COR-L47 (cell line): ENCODE measurements at places on chromosomes 5 and 9.
A peak's percentile ranks its signal among the peaks of the same experiment; 100 is the strongest.

GRCh38 chr9:14517154-14517906, 175.9 kb downstream of the ZDHHC21 start:
- DNase-seq: no peak

DNA sequence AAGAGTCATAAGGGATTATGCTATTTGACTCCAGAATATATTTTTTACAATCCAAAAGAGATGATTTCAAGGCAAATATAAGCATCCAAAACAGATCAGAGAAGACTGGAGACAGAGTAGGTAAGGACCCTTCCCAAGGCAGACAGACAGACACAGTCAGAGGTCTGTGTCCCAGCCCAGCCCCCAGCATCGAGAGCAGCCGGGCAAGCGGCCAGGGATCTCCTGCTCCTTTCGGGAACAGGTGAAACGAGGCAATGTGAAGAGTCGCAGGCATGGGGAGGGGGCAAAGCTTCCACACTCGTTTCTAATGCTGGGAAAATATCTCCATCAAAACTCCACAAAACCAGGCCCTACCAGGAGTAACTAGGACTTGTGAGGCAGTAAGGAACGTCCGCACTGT, 5.8 kb downstream of the PAEP start:
- no peak for DNase-seq

DNA sequence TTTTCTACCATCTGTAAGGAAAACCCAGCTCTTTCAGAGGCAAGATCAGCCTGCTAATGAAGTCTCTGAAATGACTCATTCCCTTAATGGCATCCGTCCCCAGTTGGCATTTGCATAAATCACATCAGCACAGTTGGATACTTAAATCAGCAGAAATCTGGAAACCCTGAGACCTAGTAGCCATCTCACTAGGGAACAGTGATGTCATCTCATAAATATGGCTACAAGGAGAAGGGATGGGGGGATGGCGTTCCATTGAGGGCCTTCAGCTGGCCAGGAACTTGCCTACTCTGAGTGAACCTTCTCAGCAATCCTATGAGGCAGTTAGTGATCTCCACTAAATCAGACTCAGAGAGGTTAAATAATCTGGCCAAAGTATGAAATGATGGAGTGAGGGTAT, 81.8 kb downstream of the CMYA5 start:
- DNase-seq: no peak

GRCh38 chr9:5388026-5388819, 48.5 kb upstream of the RLN1 start:
- DNase-seq: no peak

- peak; percentile 49 for DNase-seq
Observed at GRCh38 chr5:139482050-139482889, at the start of gene STING1. STING1 (minus strand) TSS chr5:139482758; CDS start chr5:139481704, 1,054 bp downstream.

GRCh38 chr5:168137265-168137664, 154.2 kb upstream of the WWC1 start:
- no peak for DNase-seq

DNA sequence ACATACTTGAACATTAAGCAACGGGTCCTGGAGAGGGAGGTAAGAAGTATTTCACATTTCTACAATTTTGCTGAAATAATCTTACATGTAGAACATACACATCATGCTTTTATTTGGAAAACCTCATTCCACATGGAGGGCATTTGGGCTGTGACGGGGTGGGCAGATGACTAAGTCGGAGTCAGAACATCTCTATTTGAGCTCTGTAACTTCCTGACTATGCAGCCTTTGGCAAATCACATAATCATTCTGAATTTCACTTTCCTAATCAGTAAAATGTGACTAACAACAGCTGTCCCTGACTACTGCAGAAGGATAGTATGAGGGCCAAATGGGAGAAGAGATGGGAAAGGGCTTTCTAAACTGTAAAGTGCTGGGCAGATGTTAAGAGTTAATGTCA, 17.1 kb upstream of the IL6ST start:
- no peak for DNase-seq

DNA sequence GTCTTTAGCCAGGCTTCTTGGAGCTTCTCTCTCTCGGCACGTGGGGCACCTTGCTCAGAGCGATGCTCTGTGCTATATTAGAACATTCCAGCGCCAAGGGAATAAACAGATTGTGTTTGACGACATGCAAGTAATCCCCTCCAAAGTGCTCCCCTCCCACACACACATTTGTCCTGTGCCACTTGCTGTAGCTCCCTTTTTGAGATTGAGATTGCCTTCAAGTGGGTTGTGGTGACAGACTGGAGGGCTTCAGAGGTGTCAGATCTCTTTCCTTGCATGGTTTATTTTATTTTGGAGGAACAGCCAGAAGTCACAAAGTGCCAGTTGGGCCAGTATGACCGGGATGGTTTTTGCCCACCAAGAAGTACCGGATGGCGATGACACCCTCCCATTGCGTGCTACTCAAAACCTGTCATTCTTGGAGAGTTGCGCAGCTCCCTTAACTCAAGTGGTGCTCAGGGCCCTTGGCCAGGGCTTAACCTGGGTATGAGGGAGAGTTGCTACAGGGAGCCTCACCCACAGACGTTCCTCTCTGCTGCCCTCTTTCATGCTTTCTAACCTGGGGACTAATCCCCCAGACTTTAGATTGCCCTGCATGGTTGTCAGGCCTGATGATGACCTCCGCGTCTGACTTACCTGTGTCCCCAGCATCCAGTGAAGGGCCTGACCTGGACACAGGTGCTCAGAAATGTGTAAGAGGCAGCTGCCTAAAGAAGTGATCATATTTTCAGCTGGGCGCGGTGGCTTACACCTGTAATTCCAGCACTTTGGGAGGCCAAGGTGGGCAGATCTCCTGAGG, 18.8 kb upstream of the RPL26L1 start:
- DNase-seq: no peak

DNA sequence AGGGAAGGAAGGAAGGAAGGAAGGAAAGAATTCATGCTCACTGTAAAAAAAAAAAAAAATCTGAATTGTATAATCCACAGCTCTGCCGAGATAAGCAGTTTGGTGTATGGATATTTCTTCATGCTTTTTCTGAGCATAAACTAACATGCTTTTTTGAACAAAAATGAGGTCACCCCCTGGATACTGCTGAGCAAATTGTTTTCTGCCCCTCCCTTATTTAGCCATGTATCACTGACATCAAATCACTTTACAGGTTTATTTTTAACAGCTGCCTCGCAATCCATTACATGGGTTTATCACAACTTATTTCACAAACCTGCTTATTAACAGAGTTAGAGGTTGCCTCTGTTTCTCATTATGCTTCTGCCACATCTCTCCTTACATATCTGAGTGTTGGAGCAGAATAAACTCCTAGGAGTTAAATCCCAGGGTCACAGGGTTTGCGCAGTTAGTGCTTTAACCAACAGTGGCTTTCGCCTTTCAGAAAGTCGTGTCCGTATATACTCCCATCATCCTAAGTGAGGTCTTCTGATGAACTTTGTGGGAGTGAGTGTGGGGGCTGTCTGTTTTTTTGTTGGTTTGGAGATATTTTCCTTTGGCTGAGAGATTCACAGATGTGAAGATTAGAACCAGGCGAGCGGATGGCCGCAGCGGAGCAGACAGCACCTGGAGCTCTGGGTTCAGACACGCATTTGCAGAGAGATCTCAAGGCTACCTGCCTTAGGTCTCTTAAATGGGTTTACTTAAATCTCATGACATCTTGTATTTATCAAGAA, 57.7 kb downstream of the AK8 start:
- no peak for DNase-seq

DNA sequence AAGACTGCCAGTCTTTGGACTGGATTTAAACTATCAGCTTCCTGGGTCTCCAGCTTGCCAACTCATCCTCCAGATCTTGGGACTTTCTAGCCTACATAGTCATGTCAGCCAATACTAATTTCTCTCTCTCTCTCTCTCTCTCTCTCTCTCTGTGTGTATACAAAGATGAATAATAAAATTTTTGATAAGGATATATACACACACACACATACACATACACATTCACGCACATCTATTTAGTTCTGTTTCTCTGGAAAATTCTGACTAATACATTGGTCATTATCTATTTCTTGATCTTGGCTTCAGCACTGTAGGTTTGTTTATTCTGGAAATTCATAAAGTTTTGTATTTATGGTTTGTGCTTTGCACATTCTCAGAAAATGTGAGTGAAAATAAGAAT, 1606.2 kb upstream of the NUDT12 start:
- no peak for DNase-seq

DNA sequence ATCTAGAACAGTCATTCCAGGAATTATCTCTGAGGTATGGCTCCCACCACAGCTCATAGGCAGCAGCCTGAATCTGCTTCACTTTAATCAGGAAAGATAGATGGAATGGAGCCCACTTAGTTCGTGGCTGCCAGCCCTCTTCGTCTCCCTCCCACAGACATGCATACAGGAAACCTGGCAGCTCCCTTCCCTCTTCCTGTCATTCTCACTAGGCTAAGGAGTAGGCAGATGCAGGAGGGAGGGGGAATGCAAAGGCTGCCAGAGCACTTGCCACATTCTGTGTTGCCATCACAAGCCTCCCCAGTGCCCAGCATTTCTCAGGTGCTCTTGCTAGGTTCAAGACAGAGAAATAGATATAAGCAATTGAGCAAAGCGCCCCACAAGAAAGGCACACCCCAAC, 378.9 kb downstream of the ELAVL2 start:
- DNase-seq: peak; percentile 3

GRCh38 chr9:3018071-3018470, 174.2 kb upstream of the PUM3 start:
- peak; percentile 82 for DNase-seq

DNA sequence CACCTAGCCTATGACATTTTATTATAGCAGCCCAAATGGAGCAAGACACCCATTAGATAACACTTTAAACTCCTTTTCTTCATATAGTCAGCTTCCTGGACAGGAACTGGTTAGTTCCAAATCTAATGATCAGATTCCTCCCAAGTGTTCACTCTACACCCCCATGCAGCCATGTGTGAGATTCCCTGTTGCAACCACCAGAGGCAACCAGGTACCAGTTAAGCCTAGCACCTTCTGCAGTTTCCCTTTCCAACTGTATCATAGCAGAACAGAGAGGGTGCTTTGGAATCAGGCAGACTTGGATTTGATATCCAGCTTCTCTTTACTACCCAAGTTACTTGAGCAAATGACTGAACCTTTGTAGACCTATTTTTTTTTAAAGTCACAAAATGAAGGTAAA, 296.6 kb upstream of the PCSK5 start:
- DNase-seq: no peak

DNA sequence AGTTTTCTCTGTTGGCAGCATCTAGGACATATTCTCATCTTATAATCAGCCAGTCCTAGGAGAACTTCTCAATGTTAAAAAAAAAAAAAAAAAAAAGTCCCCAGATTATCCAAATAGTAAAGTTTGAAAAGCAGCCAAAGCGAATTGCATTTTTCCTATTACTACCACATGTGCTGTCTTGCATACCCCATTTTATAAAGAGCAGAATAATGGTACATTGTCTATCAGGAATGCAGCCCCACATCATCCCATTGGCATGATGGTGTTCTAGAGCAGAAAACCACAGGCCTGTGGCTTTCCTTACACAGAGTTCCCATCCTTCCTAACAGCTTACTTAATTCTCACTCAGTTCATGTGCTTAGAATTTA, 381.6 kb downstream of the TMEM38B start:
- no peak for DNase-seq

DNA sequence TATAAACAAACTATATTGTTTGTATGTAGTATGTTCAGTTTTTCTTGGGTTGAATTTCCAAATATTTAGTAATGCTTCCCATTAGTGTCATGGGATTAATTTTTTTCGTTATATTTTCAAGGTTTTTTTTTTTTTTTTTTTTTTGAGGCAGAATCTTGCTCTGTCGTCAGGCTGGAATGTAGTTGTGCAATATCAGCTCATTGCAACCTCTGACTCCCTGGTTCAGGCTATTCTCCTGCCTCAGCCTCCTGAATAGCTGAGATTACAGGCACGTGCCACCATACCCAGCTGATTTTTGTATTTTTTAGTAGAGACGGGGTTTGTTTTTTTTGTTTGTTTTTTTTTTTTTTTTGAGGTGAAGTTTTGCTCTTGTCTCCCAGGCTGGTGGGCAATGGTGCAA, 10.6 kb downstream of the DDX46 start:
- no peak for DNase-seq

- DNase-seq: no peak
Observed at GRCh38 chr9:87836536-87836935, 46.1 kb upstream of the SPATA31E1 start.

- DNase-seq: no peak
Observed at GRCh38 chr5:56310711-56311204, 77.6 kb upstream of the ANKRD55 start.

GRCh38 chr5:81852291-81853029, 101.6 kb upstream of the SSBP2 start:
- peak; percentile 75 for DNase-seq

DNA sequence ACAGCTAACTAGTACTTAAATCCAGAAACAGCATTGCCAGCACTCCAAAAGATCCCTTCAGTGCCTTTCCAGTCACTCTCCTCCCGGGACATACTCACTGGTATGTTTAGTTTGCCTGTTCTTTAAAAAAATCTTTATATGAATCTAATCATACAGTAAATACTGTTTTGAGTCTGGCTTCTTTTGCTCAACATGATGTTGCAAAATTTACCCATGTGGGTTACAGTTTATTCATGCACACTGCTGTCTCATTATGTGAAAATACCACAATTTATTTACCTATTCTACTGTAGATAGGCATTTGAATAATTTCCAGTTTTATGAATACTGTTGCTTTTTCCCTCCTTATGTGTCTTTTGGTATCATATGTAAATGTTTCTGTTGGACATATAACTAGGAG, 13.5 kb downstream of the NDFIP1 start:
- no peak for DNase-seq

GRCh38 chr9:92720807-92721535, 43.7 kb downstream of the BICD2 start:
- no peak for DNase-seq
